ENCODE measurements at places on chromosomes 3 and 15.

- DNase-seq: peak; percentile 52
Observed at GRCh38 chr3:13896473-13897154, 16.7 kb upstream of the WNT7A start.

DNA sequence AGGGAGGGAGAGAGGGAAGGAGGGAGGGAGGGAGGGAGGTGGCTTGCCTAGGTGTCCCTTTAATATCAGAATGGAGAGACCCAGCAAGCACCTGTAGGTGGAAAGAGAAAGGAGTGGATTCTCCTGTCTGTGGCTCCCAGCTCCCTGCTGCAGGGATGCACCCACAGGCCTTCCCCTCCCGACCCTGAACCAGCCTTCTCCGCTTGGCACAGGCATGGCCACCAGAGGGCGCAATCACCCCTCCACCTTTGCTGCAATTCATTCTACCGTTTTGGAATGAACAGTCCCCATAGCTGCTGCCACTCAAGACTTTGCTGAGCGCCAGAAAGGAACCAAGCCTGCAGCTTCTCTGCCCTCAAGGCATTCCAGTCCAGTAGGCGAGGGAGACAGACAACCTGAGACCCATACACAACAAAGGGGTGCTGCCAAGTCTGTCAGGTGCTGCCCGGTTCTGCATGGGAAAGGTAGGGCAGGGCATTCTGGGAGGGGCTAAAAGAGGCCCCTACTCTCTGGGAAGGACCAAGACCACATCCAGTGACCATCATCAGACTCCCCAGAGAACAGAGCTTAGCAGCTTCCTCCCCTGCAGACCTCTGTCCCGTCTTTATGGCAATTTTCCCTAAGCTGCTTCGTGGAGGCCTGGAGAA is 4.9 kb downstream of the TLR9 start:
- DNase-seq: peak; percentile 86

DNA sequence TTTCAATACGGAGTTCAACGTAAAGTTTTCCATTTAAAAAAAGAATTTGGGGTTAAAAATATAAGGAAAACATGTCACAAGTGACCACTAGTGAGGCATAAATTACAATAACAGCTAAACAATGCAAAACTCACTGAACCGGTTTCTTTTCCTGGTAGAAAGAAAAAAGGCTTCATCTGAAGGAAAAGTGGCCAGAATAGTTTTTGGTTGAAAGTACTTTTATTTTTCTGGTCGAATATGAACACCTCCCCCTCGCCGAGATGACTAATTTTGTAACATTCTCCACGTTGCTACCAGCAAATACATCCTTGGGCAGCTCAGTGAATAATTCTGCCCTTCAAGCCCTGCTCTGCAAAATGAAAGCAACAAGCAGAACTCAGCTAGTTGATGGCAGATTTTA is 3.9 kb upstream of the SRGAP3 start:
- DNase-seq: no peak

- no peak for DNase-seq
Observed at GRCh38 chr3:120487191-120487650, 36.4 kb upstream of the FSTL1 start.

DNA sequence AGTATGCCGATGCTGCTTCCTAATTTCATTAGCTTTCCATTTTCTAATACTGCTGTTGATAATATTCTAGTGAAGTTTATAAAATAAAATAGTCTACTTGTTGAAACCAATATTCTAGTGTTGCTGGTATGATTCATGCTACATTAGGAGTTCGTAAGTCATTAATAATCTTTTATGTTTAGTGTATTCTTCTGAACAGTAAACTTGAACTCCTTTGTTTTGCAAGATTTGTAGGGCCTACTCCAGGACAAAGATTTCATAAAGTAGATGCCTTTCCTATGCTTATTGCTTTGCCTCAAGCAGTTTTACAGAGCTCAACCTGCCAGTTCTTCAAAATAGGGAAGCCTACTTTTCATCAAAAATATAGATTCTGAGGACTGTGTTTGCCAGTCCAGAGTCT is 111.5 kb downstream of the RSRC1 start:
- no peak for DNase-seq
